Cerebellum (tissue), 4 donors: ENCODE measurements at places on chromosomes 12 and 14. TPM values are rescaled to one million over a fixed set of nuclear protein-coding genes. Genes with fewer than 3 reads are reported as not detected.

DNA sequence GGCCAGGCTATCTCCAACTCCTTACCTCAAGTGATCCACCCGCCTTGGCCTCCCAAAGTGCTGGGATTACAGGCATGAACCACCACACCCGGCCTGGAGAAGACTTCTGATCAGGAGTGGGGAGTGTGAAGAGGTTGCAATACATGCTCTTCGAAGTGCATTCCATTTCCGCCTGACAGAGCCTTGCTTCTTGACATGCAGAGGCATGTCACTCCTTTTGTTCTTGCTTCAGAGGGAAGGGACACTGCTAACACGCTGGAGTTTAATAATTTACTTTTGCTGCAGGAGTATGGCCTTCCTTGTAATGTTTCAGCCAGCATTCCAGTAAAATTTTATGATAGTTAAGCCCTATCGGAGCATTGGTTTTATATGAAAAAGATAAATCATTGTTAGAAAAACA is 74.9 kb downstream of the SLC25A47 start:
- DNase-seq, result no peak

GRCh38 chr12:131159660-131160059 is 206.0 kb downstream of the ADGRD1 start:
- DNase-seq, result no peak

CLEC4D gene
- not detected for total RNA-seq

PLA2G1B gene
- total RNA-seq, result 0.64 TPM

PRICKLE1 gene
- 19.0 TPM for total RNA-seq

RTL1 gene
- total RNA-seq, result under 0.01 TPM

GRCh38 chr12:88194868-88195267 is 52.8 kb downstream of the TMTC3 start:
- no peak for DNase-seq

DNA sequence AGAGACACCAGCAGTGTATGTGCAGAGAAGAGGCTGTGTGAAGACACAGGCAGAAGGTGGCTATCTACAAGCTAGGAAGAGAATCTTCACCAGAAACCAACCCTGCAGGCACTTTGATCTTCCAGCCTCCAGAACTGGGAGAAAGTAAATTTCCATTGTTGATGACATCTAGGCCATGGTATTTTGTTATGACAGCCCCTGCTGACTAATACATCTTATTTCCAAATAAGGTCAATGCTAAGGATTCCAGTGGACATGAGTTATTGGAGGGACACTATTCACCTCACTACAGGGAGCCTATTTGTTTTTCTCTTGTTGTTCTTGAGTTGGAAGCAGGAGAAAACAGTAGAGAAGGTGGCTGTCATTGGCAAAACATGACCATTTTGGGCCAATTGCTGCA is 88.5 kb upstream of the RIN3 start:
- DNase-seq, result no peak

SLC22A17 gene
- total RNA-seq, result 115 TPM

FGF23 gene
- not detected for total RNA-seq
